BJ (cell line): ENCODE measurements at places on chromosomes 5 and 9.

DNA sequence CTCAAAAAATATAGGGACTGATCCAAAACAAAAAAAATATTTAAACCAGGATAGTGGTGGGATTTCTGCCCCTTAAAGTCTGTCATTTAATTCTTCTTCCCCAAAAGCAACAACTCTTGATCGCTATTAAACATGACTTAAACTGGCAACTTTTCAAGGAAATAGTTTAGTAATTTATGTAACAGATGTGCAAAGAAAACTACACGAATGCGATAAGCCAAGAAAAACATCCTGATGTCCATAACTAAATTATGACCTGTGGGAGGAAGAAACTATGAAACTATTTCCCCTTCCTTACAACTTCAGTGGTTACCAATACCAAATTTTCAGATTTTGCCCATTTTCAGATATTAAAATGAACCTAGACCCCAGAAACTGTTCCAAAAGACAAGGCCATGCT, 31.5 kb downstream of the CLINT1 start:
- DNase-seq, result peak; percentile 1

DNA sequence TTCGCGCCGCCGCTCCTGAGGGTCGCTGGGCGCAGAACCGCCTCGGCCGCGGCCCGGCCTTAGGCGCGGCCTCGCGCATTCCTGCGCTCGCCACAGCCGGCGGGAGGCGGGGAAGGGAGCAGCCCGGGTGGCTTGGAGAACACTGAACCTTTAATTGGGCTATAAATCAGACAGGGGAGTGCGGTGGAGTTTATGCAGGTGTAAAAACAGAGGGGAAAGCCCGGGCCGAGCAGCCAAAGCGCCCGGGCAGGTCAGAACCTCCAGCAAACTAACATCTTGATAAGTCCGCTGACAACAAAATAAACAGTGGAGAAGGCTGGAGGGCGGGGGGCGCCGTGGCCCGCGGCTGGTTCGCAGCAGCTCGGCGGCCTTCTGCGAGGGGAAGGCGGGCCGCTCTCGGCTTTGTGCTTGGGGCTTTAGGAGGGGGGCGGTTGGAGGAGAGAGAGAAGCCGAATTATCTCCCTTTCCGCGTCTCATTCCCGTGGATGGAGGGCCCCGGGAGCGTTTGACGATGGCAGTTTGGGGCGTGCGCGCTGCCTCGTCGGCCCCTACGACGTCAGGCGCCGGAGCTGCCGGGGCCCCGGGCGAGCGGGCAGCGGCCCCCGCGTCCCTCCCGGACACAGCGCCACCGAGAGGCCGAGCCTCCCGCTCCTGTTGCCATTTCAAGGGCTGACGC, 11.3 kb downstream of the FOXD1 start:
- no peak for DNase-seq

GRCh38 chr9:98099346-98099745, 19.7 kb downstream of the TRIM14 start:
- no peak for DNase-seq

DNA sequence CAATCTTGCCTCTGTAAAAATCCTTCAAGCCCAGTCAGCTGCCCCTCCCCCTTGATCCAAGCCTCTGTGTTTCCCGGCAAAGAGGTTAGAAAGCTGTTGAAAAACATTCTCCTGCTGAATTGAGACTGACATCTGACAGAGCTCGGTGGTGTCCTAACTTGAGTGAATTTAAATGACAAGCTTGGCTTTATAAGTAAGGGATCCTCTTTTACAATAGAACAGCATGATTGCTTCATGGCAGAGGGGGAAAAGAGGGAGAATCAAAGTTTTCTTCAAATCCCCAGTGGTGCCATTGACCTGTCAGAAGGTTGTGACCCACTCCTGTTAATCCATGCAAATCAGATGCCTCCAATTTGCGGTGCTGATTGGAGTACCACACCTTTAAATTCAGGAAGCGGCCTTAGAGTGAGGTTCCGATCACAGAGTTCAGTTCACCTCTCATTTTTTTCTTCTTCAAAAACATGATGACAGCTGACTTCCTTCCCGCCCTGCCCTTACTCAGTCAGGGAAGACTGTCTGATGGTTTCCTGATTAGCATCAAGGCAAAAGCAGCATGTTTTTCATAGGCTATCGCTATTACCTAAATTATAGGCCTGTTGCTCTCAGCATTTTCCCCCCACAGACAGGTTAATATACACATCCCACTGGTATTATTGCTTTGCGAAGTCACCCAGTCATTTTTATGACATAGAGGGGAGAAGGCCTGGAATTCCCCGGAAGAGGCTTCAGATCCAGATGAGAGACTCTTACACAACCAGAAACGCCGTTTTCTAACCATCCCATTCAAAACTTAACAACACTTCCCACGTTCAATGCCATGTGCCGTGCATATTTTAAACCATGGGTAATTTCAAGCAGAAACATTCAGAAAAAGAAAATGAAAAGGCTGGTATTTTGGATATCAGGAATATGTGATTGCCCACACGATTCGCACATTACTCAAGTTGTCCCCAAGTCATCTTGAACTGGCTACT, 141.4 kb downstream of the EBF1 start:
- no peak for DNase-seq

DNA sequence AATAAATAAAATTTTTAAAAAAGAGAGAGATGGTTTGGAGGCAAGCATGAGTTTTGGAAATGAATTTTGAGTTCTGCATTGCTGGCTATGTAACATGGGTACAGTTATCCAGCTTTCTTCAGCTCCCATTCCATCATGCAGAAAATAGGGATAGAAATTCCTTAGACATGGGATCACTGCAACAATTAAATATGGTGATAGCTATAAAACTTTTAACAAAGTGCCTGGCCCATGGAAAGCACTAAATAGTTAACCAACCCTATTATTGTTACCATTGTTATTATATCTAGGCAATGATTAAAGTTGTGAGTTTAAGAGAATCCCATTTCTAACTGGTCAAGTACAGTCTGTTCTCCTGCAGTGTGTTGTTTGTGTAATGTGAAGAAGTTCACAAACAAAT, 115.4 kb upstream of the GAS1 start:
- DNase-seq, result no peak

- DNase-seq, result peak; percentile 39
These were observed 119.1 kb upstream of the TBC1D2 start for GRCh38 chr9:98374385-98375051.

- DNase-seq, result no peak
These were observed 404 bp downstream of the MRNIP start for GRCh38 chr5:179858241-179858585.

DNA sequence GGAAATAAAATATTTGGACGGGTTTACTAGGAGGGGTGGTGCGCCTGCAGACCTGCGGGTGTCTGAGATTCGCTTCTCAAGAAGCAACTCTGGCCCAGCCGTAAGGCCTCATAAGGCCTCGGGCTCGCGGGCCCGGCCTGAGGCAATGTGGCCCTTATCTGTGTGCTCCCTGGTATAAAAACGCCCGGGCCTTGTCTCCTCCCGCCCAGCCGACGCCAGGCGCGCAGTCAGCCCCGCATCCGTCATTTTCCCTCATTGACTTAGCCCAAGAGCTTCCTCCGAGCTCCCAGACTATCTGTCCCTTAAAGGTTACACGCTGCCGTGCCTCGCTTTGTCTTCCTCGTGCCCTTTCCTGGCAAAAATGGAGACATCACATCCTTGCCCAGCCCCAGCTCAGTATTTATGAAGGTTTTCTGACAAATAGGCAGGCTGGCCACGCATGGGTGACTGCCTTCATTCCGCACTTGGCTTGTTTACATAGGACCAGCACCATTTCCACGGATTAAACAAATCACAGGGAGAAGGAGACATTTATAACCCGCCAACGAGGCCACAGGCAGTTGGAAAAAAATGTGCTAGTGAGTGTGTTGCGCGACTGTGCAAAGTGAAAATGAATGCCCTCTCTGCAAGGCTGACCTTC, 74.5 kb upstream of the TBCA start:
- DNase-seq, result no peak

GRCh38 chr9:115888131-115888530, 265.5 kb upstream of the PAPPA start:
- DNase-seq, result no peak

DNA sequence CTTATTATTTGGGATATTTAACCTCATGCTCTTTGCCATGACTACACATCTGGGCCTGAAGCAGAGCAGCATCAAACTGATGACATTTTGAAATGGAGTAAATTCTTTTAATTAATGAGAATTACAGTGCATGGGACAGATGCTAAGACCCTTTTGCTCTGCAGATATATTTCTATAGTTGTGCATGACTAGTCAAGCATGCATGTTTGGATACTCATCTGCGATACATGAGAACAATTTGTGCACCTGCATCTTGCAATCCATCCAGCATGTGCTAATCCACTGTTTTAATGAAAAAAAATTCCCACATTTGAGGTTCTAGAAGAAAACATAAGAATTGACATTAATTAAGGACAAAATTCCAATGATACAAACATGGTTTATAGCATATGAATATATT, 1047.6 kb upstream of the ACO1 start:
- DNase-seq, result no peak

DNA sequence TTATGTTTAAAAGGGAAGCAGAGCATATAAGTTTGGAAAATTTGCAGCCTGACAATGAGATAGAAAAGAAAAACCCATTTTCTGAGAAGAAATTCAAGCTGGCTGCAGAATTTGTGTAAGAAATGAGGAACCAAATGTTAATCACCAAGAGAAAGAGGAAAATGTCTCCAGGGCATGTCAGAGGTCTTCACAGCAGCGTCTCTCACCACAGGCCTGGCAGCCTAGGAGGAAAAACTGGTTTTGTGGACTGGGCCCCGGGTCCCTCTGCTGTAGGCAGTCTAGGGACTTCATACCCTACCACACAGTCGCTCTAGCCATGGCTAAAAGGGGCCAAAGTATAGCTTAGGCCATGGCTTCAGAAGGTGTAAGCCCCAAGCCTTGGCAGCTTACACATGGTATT, 32.1 kb upstream of the HSD17B4 start:
- DNase-seq, result no peak

- DNase-seq, result no peak
These were observed 164.9 kb downstream of the AP3B1 start for GRCh38 chr5:78129597-78129996.

DNA sequence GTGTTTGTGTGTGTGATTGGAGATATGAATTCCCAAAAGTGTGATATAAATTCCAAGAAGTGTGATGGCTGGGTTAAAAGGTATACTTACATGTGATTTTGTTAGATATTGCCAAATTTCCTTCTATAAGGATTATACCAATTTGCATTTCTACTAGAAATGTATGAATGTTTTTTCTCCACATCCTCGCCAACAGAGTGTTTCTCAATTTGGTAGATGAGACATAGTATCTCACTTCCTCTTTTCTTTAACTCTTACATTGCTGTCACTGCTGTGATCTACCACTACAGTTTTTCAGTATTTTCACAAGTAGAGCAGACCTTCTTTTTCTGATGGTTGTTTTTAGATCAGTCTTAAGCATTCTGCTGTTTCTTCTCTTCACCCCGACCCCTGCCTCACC, 111.3 kb downstream of the FER start:
- no peak for DNase-seq

DNA sequence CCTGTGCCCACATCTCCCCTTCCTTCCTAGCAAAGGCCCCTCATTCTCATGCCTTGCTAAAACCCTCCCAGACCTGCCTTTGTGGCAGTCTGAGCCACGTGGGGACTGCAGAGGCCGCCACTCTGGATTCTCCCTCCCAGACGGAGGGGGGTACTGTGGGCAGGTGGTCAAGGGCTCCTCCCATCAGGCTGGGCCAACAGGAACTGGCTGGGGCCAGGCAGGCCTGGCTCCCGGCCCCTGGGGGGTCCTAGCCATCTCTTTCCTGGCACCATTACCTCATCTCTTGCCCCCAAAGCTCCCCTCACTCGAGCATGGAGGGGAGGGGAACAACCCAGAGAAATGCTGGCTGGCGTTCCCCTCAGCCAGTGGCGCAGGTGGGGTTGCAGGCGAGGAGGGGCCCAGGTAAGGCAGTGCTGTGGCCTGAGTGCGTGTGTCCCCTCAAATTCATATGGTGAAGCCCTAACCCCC, 88.6 kb downstream of the ZNF354C start:
- DNase-seq, result no peak

DNA sequence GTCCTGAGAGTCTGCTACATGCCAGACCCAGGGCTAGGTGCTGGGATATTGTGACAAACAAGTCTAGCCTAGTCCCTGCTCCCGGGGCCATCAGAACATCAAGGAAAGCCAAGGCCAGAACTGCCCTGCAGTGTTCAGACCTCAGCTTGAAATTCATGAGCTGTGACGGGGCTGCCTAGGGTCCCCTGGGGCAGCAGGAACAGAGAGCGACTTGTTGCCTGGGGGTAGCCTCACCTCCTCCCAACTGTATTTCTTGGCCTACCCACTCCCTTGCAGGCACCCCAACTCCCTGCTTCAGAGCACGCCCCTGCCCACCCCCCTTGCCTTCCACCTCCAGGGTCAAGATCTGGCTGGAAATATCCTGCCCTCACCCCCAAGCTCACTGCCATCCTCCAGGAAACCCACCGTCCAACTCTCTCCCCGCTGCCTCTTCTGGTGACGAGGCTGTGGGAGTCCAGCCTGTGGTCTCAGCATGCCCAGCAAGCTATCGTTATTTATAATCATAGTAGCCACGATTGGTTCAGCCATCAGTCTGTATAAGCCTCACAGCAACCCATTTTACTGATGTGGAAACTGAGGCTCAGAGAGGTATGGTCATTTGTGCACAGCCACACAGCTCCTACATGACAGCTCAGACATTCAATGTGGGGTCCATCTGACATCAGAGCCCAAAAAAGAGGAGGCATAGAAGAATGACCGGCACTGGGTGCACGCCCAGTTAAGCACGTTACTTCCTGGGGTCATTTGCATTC, 10.7 kb downstream of the DNM1 start:
- DNase-seq, result no peak

- DNase-seq, result no peak
These were observed 121.4 kb downstream of the DOCK8 start for GRCh38 chr9:336039-336438.

GRCh38 chr5:104061707-104062106, 499.1 kb upstream of the NUDT12 start:
- no peak for DNase-seq

- DNase-seq, result no peak
These were observed 148.1 kb upstream of the TRPC7 start for GRCh38 chr5:136513430-136513829.

GRCh38 chr5:27328480-27328879, 290.1 kb upstream of the CDH9 start:
- DNase-seq, result peak; percentile 60

DNA sequence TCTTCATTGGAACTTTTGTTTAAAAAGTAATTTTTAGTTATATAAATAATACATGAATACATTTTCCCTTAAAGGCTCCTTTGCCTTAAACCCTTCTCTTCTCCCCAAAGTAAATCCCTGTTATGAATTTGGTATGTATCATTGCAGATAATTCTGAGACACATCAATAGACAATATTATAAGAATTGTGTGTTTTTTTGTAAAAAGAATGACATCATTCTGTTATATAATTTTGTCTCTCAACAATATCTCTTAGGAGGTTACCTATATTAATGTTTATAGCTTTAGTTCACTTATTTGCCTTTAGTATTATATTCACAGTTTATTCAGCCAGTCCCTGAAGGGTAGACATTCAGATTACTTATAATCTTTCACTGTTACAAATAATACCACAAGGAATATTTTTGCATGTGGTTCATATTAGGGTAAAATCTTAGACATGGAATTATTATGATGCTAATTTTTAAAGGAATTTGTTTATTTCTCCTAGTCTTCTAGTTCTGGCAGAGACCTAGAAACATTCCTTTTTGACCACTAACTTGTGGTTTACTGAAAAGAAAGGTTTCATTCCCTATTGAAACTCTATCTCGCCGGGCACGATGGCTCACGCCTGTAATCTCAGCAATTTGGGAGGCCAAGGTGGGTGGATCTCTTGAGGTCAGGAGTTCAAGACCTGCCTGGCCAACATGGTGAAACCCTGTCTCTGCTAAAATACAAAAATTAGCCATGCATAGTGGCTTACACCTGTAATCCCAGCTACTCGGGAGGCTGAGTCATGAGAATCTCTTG, 105.6 kb downstream of the KCTD16 start:
- no peak for DNase-seq
